A549 treated with DMSO at 1 μM for 4 hours (cell line): ENCODE measurements at places on chromosomes 12 and 14. TPM values are rescaled to one million over a fixed set of nuclear protein-coding genes. Genes with fewer than 3 reads are reported as not detected.

Gene BBOF1
- total RNA-seq, result 2.9 to 5.3 TPM (median 3.7 TPM) in 5 replicates

Gene DDN
- 0.58 to 0.73 TPM (median 0.65 TPM) in 5 replicates for total RNA-seq

Gene KTN1
- 98.1 to 135 TPM (median 121 TPM) in 5 replicates for total RNA-seq

Gene TAS2R31
- 0.09 to 0.22 TPM (median 0.16 TPM) in 4 of 5 replicates, not detected in the other for total RNA-seq

Gene CYP46A1
- total RNA-seq, result 0.10 to 0.38 TPM (median 0.15 TPM) in 5 replicates

Gene KRT75
- total RNA-seq, result 0.12 to 0.26 TPM (median 0.18 TPM) in 5 replicates

Gene NANOG
- total RNA-seq, result not detected in 5 replicates

Gene KRT73
- total RNA-seq, result not detected in 5 replicates
